ENCODE measurements at places on chromosomes 3 and 15.

DNA sequence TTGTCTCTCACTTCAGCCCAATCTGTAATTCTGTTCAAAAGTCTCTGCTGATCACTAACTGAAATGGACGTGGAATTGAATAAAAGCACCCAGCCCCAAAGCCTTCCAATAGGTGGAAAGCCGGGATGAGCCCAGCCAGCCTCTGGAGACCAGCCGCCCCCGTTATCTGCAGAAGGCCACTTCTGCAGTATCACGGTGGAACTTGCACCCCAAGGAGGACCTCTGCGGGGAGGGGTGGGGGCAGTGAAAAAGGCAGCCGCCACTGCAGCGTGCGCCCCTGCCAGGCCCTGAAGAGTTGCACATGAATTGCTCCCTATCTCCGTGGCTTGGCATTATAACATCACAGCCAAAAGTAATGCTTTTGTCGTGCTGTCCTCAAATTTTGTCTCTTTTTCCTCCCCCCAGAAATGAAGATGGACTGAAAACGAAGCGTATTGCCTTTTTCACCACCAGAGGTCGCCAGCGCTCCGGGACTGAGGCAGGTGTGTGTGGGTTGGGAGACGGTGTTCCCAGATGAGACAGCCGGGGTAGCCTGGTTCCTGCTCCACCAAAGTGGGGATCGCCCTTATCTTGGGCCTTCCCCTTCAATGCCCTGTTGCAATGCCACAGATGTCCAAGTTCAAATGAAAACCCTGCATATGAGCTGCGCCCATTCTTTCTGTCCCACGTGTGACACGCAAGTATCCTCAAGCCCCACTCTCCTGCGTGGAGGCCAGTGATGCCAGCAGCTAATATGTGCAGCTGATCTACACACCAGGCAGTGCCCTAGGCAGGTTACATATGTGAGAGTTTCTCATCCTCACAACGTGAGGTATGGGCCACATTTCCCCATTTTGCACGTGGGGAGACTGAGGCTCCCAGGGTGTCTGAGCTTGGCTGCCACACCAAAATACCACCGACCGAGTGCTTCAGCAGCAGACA, 96.0 kb downstream of the LRRK1 start:
- DNase-seq, result peak; percentile 79

DNA sequence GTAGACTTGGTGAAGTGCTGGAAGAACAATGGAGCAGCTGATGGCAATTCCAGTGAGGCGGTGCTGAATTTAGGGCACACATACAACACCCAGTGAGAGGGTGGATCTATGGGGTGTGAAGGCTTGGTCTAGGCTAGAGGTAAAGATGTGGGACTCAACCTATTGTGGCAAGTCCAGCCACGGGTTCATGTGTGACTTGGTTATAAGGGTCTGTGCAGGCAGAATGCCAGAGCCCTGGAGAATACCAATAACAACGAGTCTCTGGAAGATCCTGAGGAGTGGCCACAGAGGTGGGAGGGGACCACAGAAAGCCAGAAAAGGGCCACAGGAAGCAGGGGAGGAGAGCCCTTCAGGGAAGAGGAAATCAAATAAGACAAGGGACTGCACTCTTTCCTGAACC, 55.0 kb downstream of the VGLL4 start:
- DNase-seq, result no peak

DNA sequence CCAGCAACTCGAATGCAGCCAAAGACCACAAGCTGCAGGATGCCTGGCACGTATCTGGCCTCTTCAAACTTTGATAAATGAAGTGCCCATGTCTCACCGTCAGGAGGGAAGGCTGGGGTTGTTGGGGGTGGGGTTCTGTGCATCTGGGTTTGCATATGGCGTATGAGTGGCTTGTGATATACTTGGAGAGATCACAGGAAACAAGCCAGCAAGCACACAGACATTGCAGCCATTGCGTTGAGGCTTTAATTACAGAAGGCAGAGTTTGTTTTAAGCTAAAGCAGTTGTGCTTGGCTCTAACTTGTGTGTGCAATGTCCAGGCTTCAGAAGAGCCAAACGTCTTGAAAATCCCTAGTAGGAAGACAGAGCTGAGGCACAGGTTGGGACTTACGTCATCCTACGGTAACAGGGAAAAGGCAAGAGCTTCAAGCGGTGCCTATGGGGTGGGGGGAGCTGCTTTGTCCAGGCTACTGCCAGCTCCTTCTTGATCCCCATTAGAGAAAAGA, 109.2 kb downstream of the ASB7 start:
- no peak for DNase-seq

- no peak for DNase-seq
These were observed 525.5 kb downstream of the ZIC1 start for GRCh38 chr3:147934451-147935180.

GRCh38 chr3:10532939-10533736, 27.8 kb upstream of the ATP2B2 start:
- DNase-seq, result no peak

DNA sequence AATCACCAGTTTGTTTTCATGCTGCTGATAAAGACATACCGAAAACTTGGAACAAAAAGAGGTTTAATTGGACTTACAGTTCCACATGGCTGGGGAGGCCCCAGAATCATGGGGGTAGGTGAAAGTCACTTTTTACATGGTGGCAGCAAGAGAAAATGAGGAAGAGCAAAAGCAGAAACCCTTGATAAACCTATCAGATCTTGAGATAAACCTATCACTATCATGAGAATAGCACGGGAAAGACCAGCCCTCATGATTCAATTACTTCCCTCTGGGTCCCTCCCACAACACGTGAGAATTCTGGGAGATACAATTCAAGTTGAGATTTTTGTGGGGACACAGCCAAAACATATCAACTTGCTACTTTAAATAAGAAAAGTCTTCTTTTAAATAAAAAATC, 28.9 kb downstream of the CD200R1L start:
- no peak for DNase-seq

GRCh38 chr3:195384952-195385351, 57.9 kb downstream of the ACAP2 start:
- no peak for DNase-seq

DNA sequence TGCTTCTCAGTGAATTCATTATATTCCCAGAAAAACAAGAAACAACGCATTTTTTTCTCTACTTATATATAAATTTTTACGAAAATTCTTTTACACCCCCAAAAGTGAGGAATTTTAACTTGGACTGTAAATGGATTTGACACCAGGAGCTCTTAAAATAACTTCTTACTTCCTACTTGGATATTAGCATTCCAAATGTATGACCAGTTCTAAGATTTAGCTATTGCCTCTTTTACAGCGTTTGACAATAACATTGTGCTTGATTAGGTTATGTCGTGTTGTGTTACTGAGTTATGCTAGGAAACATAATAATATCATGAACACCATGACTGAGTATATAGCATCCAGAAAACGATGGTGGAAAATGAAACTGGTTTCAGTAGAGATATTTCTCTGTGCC, 177.0 kb downstream of the CNTN6 start:
- no peak for DNase-seq

DNA sequence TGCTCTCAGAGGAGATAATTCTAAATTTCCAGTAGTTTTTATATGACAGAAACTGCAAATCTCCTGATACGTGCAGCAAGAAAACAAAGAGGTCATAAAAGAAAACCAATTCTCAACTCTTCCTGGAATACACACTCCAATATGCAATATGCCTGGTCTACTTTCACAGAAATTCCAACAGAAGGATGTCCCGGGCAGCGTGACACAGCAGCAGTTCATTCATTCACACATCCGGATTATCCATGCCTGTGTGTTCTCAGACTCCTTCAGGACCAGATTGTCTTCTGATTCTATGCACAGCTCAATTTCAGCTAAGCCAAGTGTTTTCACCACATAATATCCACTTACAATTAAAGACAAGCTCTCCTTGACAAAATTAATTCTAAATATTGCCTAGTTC, 64.3 kb downstream of the FBN1 start:
- DNase-seq, result no peak

DNA sequence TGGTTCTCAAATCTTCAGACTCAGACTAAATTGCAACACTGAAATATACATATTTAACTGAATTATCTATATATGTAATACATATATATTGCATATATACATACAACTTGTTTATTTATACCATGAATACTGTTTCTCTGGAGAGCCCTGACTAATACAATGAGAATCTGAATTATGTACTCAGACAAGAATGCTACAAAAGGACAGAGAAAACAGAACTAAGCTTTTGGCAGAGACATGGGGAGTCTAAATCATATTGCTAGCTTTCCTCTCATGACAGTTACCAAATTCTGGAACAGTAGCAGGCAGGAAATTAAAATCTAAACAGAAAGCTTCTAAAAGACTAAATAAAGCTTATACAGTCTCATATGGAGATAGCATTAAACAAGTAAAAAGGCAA, 142.4 kb upstream of the KCNMB2 start:
- DNase-seq, result no peak

DNA sequence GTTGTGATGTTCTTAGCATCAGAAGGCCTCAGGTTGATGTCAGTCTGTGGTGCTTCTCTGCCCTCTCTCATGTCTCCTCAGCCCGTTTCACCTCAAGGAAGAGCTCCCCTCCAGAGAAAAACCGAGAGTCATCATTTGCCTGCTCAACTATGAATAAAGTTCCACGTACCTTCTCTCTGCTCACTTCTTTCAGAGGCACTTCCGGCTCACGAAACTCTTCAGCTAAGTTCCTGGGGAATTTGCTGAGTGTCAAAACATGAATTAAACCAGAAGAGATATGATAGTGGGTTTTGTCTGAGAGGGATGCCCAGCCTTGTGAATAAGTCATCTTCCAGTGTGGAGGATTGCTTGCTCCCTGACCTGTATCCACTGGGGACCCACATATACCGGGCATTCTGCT, 37.7 kb downstream of the CCR4 start:
- no peak for DNase-seq

DNA sequence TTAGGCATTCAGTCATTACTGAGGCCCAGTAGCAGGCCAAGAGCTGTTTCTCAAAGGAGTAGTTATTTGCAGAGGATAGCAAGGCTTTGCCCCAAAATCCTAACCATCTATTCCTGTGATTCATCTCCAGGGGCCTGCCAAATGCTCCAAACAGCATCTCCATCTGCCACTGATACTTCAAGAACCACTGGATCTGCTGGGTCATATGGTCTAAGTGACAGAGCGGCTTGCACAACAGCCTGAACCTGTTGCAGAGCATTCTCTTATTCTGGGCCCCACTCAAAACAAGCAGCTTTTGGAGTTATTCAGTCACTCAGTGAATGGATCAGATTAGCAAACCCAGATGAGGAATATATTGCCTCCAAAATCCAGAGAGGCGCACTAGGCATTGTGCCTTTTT, 68.8 kb upstream of the ALDH1A3 start:
- no peak for DNase-seq

DNA sequence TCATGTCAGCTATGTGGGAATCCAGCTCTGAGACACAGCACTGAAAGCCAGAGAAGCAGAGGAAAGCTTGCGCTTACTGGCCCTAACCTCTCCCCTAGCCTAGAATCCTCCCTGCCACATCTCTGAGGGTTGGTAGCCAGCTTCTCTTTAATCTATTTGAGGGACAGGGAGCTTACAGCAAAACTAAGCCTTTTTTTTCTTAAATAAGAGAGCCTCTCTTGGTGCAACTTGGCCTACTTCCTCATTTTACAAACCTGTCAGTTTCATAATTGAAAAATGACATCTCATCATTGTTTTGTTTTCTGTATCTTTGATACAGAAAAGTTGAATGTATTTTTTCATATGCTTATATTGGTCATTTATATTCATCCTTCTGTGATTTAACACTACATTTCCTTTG, 193.9 kb downstream of the ZNF621 start:
- no peak for DNase-seq

GRCh38 chr3:103158183-103158582, 723.4 kb downstream of the ZPLD1 start:
- no peak for DNase-seq

GRCh38 chr15:66110864-66111263, 142.7 kb downstream of the MEGF11 start:
- DNase-seq, result no peak

DNA sequence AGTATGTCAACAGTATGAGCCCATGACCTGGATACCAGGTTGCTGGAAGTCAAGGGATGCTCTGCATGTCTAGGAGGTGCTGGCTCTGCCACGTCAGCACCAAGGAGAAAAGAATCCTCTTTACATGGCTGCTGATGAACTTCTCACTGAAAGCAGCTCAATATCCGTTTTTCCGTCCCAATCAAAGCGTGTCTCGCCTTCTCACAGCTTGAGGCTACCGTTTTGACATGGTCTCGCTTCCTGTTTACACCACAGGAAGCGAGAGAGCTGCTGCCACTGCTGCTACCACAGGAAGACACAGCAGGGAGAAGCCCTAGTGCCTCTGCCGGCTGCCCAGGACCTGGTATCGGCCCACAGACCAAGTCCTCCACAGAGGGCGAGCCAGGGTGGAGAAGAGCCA, 27.3 kb downstream of the STARD5 start:
- DNase-seq, result peak; percentile 72

- DNase-seq, result no peak
These were observed 12.9 kb downstream of the MB21D2 start for GRCh38 chr3:192904632-192905289.

GRCh38 chr15:60704717-60705116, 225.8 kb upstream of the ICE2 start:
- no peak for DNase-seq

- DNase-seq, result no peak
These were observed 30.4 kb downstream of the ARHGEF3 start for GRCh38 chr3:56771376-56771775.

- no peak for DNase-seq
These were observed 157.3 kb downstream of the WNT5A start for GRCh38 chr3:55329849-55330248.

- no peak for DNase-seq
These were observed 103.5 kb upstream of the RPL32 start for GRCh38 chr3:12944849-12945248.

GRCh38 chr3:138459619-138460535, 25.5 kb downstream of the ESYT3 start:
- DNase-seq, result no peak

- no peak for DNase-seq
These were observed 51.0 kb upstream of the MKRN3 start for GRCh38 chr15:23514484-23514883.

GRCh38 chr3:76199382-76199781, 414.0 kb upstream of the ZNF717 start:
- DNase-seq, result no peak

DNA sequence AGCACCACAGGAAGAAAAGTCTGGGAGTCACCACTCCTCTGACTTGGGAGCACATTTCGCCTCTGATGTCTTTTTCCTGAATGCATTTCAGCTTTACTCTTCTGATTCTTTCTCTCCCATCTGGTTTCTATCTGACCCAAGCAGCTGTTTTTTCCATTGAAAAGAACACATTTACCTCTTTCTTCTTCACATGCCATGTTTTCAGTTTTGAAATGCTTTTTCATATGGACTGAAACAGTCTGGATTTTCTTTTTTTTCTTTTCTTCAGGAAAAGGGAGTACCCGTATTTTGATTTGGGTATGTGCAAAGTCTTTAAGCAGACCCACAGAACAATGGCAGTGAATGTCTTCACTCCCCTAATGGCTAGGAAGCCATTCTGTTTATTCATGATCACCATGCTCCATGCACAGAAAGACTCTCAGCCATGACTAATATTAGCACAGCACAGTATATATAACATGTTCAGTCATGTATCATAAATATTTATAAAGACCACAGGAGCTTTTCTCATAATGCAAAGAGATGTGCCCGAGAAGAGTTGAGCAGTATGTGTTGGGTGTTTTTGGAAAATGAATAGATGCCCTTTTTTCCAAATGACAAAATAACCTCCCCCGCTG, 82.7 kb upstream of the LRIG1 start:
- no peak for DNase-seq

- DNase-seq, result no peak
These were observed 314.7 kb upstream of the CFAP20DC start for GRCh38 chr3:59364496-59364895.

GRCh38 chr3:71744738-71745137, 8.9 kb upstream of the GPR27 start:
- DNase-seq, result no peak

- DNase-seq, result no peak
These were observed 292.0 kb upstream of the CCDC54 start for GRCh38 chr3:107085261-107085660.

Measured in stimulated activated naive CD8-positive, alpha-beta T cell treated with anti-CD3 and anti-CD28 coated beads, Interleukin-15, Interleukin-2, amounts not matched to agents 100 U/mL and 50 U/mL, for 24 hours (primary cell).